NCI-H526 (cell line): ENCODE measurements at places on chromosomes 4 and X.
A peak's percentile ranks its signal among the peaks of the same experiment; 100 is the strongest.

DNA sequence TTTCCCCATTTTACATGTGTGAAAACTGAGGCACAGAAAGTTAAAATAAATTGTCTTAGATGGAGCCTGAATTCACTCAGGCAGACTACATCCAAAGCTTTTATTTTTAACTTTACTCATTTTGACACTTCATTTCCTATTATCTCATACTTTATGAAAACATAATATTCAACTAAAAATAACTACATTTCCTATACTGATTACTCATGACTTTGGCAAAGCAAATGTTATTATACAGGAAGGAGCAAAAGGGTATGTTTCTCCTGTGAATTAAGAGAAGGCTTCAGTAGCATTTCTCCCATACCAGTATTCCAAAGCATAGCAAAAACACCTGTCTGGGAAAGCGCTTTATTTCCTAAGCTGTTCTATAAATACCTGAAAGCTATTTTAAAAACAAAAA is 178.6 kb downstream of the ADAMTS3 start:
- DNase-seq, result no peak

DNA sequence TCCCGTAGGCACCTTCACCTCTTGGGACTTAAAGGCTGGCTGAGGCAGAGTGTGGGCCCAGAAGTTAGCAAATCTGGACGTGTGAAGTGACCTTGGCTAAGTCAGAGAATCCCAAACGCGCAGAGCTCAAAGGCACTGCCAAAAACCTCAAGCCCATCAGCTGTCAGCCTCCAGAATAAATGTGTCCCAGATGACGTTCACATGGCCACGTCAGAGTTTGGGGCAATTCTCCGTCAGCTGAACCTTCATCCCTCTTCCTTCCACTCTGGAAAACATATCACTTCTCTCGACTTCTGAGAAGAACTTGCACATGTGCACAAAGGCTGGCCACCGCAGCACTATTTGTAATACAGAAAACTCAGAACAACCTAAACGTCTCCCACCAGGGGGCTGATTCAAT is 35.7 kb upstream of the APLN start:
- no peak for DNase-seq

DNA sequence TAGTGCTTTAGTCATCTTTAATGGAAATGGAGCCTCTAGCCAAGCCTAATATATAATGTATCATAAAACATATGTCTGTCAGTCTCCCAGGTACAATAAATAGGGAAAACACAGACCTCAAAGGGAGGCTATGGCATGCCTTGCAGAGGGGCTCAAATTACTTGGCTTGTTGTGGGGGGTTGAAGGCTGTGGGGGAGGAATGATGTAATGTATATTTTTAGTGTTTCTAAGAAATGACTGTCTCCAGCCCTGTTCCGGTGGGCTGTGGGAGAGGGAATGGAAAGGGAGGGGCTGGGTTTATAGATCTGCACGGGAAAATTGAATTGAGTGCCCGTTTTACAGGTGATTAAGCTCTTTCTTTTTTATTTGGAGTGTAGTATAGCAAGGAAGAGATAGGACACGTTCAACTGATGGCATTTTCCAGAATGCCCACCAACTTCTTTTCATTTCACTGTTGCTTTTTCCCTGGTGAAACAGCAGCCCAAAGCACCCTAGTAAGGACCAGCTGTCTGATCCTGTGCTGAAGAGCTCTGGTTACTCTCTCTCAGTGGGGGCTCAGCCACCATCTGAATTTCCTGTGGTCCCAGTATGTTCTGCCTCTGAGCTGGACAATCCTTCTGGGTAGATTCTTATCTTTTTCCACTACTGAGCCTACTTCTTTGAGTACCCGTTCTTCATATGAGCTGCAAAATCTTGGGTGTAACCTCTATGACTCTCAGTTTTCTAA is 220.7 kb upstream of the CASK start:
- no peak for DNase-seq

- no peak for DNase-seq
Measured at GRCh38 chr4:33924811-33925210, 2319.5 kb downstream of the ARAP2 start.

DNA sequence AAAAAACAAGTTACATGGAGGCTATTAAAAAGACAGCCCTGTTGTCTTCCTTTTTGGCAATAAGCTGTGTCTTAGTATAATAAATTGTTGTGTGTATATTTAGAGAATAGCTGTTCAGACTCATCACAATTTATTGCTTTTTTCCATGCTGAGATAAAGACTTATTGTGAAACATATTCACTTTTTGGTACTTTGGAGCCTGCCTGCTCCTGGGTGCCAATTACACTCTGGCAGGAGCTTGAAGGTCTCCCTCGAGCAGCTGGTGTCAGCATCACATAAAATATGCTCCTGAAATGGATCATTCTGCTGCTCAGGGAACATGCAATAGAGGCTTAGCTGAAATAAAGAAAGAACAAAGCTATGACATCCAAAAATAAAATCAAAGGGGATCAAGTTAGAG is 211.6 kb upstream of the DKK2 start:
- DNase-seq, result no peak

- DNase-seq, result no peak
Measured at GRCh38 chr4:121594796-121595526, 101.8 kb downstream of the ANXA5 start.

DNA sequence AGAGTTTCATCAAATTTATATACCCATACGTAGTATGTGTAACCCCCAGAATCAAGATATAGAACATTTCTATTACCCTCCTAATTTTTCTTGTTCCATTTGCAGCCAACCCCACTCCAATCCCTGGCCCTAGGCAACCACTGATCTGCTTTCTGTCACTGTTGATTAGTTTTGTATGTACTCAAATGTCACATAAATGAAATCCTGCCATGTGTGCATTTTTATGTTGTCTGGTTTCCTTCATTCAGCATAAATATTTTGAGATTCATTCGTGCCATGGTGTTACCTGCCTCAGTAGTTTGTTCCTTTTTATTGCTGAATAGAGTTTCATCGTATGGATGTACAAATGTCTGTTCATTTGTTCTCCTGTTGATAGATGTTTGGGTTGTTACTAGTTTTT is 126.3 kb downstream of the MID1IP1 start:
- no peak for DNase-seq

- DNase-seq, result no peak
Measured at GRCh38 chrX:147848543-147849443, 62.9 kb upstream of the FMR1 start.

DNA sequence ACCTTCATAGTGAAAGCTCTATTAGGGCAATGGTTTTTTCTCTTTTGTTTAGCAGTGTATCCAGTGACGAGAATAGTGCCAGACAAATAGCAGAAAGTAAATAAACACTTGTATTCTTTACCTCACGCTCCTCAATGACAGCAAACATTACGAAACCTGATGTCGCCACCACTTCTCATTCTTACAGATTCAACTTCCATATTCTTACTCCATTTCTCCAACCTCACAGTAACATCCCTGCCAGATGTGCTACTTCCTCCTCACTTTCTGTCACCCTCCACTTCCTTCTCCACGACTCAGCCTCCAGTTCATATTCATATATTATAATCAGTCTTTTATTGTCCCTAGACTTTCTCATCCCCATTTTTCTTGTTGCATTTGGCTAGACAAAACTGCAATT is 1956.2 kb upstream of the AGA start:
- no peak for DNase-seq

DNA sequence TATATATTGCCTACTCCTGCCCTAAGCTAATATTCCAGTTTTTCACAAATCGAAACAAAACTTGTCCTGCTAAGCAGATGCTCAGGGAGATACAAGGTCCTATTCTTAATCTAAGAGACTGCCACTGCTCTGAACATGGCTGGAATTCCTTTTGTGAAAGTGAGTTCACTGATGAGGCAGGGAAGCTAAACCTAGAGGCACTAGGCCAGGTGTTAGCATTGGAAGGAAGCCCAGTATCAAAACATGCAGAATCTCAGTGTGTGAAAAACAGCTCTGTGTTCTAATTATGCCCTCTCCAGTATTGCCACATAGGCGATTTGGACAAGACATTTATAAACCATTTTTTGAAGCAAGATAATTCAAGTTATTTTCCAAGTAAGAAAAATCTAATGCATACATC is 47.6 kb downstream of the ABCG2 start:
- DNase-seq, result no peak

DNA sequence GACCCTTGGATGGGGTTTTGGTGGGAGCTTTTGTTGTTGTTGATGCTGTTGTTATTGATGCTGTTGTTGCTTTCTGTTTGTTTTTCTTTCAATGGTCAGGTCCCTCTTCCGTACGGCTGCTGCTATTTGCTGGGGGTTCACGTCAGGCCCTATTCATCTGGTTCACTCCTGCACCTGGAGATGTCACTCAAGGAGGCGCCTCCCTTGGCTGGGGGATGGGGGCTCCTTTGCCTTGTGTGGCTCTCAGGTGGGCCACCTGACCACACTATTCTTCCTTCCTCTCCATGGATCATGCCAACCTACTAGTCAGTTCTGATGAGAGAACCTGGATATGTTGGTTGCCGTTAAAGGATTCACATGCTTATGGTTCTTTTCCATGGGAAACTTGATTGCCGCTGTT is 39.1 kb upstream of the PRPS1 start:
- no peak for DNase-seq

DNA sequence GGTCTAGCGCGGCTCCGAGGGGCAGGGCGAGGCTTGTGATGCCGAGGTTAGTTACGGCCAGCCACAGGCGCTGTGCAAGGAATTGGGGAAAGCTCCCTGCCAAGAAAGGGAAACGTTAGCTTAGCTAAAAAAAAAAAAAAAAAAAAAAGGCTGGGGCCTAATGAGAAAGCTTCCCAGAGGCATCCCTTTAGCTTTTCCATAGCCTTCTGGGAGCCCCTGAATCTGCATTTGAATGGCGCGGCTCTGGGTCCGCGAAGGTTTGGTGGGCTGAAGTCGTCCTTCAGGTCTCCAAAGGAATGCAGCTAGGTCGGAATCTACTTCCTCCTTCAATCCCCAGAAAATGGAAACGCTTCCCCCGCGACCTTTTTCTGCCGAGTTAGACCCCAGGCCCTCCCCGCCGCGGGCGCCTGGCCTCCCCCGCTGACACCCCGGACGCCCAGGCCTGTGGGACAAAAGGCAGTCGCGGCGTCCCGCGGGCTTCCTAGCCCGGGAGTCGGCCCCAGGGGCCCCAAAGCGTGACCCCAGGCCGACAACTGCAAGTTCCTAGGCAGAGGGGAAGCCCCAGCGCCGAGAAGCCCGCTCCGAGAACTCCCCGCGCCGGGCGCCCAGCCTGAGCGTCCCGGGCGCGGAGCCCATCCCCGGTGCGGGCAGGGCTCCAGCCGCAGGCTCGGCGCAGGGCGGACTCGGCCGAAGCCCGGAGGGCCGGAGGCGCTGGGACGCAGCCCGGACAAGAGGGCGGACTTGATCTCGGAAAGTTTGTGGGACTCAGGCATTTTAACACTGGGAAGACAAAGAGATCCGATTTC is 605 bp upstream of the FAT1 start:
- peak; percentile 67 for DNase-seq

- DNase-seq, result peak; percentile 44
Measured at GRCh38 chr4:184282251-184282713, 64.6 kb upstream of the ENPP6 start.

GRCh38 chrX:78595901-78596502 is 63.1 kb downstream of the RTL3 start:
- no peak for DNase-seq
